ENCODE measurements at places on chromosomes 7 and 10. TPM values are rescaled to one million over a fixed set of nuclear protein-coding genes. Genes with fewer than 3 reads are reported as not detected.

- DNase-seq: no peak
Observed at GRCh38 chr10:13790196-13790595, 203.4 kb downstream of the PRPF18 start.

DNA sequence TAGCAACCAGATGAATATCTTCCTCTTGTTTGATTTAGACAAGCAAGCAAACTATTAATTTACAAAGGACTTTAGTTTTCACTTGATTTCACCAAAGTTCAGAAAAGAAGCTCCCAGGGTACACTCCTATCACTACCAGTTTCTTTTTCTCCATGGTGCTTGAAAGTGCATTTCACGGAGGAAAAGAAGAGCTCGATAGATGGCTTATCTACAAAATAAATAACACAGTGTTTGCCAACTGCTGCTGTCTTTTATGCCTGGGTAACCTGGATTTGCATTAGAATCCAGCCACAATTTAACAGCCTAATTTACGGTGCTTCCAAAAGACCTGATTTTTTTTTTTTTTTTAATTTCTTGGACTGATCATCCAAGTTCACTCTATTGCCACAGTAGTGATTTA, 275.7 kb downstream of the GPR37 start:
- DNase-seq: no peak

- DNase-seq: peak; percentile 45
Observed at GRCh38 chr7:98872328-98872924, 2.6 kb upstream of the TMEM130 start.

DNA sequence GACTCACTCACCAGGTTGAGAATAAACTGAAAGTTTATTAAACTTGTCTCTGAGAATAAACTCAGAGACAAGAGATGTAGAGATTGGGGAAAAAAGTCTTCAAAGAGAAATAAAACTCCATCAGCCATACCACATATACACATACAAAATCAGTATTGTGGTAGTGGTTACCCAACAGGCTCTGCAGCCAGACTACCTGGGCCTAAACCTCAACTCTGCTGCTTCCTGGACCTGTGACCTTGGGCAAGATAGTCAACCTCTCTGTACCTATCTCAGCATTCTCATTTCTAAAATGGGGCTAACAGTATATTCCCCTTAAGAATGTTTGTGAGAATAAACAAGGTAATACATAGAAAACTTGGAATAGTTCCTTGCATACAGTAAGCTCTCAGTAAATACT, 15.3 kb downstream of the TPK1 start:
- no peak for DNase-seq

DNA sequence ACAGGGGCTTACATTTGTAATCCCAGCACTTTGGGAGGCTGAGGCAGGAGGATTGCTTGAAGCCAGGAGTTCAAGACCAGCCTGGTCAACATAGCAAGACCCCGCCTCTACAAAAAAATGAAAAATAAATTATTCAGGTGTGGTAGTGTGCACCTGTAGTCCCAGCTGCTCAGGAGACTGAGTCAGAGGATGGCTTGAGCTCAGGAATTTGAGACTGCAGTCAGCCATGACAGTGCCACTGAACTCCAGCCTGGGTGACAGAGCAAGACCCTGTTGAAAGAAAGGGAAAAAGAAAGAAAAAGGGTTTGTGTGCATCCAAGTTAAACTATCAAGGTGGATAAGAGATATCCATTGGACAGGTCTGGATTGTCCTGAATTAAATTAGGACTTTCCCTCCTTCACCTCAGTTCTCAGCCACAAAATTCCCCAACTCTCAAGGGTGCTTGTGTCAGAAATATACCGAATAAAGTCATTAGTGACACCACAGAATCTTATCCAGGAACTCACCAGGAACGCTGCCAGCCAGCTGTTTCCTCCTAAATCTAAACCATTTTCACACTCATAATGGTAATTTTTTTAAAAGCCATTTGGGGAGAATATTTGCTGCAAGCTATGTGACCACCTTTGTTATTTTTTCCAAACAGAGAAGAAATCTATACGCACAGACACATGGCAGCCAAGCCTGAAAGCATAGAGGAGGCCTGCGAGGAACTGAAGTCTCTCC, 12.0 kb downstream of the AFAP1L2 start:
- peak; percentile 44 for DNase-seq

Gene SPDYE6
- not detected for total RNA-seq

Gene RELN
- total RNA-seq: not detected

Gene SLC16A12
- total RNA-seq: not detected

Gene CPA2
- total RNA-seq: under 0.01 TPM

Gene POU6F2
- total RNA-seq: not detected

All from hematopoietic multipotent progenitor cell (in vitro differentiated cells).